ENCODE measurements at places on chromosomes 11 and 22.
A peak's percentile ranks its signal among the peaks of the same experiment; 100 is the strongest.

DNA sequence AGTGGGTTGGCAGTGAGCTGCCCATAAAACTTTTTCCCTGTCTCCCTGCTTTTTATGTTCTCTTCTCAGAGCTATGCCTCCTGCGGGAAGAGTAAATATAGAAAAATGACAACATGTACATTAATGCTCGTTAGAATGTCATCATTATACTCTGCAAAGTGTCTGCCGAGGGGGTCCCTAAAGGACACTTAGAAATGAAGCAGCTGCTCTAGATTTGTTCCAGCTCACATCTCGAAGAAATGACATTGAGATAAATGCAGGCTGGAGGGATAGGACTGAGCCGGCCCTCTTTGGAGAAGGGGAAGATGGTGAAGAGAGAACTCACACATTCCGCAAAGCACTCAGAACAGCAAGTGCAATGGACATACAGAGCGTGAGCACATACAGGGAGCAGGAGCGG, 240.0 kb downstream of the NXPE2 start:
- DNase-seq = no peak

GRCh38 chr11:70713988-70714665, 315.8 kb downstream of the CTTN start:
- no peak for DNase-seq

GRCh38 chr11:129969920-129970319, 32.7 kb downstream of the PRDM10 start:
- no peak for DNase-seq

DNA sequence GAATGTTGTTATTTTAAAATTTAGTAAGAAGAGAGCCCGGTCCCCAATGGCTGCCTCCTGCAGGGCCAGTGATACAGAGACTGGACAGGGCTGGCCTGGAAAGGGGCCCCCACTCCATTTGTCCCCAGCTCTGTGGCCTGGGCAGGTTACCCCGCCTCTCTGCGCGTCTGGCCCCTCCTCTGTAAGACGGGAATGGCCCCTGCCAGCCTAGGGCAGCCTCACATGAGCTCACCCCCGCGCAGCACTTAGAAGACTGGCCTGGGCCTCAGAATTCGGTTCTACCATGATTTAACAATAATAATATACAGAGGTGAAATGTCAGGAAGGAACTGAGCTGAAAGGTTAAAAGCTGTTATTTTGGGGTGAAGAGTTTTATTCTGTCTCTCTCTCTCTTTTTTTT, 1.3 kb downstream of the APOBEC3G start:
- no peak for DNase-seq

- DNase-seq = no peak
Measured at GRCh38 chr11:41246399-41246745, 213.1 kb downstream of the LRRC4C start.

- no peak for DNase-seq
Measured at GRCh38 chr11:106523921-106524320, 446.5 kb downstream of the AASDHPPT start.

GRCh38 chr11:40302669-40303068, 1156.8 kb downstream of the LRRC4C start:
- no peak for DNase-seq

- DNase-seq = peak; percentile 46
Measured at GRCh38 chr22:46734830-46735453, 3.1 kb downstream of the CERK start.

- DNase-seq = peak; percentile 9
Measured at GRCh38 chr22:30326255-30326705, 461 bp downstream of the TBC1D10A start.

DNA sequence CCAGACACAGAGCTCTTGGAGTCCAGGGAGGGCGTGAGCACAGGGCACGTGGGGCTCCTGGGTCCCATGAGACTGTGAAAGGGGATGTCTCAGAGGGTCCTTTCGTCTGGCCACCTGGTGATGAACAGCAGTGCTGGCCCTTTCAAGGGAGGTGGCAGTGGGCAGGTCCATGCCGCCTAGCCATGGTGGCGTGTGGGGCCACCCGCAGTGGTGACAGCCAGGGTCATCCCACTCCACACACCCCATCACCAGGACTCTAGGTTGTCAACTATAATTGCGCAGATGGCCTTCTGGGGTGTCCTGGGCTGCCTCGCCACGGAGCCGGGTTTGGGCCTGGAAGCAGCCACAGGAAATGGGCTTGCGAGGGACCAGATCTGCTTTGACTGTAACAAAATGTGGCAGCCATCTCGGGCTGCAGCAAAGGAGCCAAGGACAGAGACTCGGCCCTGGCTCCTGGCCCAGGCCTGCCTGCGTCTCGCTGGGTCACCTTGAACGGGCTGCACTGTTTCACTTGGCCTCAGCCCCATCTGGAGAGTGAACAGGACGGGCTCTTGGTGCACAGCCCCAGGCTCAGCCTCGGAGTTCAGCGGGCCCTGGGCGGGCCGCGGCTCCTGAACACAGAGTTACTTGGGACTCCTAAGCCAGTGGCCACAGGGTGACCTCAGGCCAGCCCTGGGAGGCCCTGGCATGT, 1350.5 kb downstream of the BRD1 start:
- DNase-seq = no peak

GRCh38 chr22:29004647-29005371, 56.8 kb downstream of the C22orf31 start:
- DNase-seq = no peak

DNA sequence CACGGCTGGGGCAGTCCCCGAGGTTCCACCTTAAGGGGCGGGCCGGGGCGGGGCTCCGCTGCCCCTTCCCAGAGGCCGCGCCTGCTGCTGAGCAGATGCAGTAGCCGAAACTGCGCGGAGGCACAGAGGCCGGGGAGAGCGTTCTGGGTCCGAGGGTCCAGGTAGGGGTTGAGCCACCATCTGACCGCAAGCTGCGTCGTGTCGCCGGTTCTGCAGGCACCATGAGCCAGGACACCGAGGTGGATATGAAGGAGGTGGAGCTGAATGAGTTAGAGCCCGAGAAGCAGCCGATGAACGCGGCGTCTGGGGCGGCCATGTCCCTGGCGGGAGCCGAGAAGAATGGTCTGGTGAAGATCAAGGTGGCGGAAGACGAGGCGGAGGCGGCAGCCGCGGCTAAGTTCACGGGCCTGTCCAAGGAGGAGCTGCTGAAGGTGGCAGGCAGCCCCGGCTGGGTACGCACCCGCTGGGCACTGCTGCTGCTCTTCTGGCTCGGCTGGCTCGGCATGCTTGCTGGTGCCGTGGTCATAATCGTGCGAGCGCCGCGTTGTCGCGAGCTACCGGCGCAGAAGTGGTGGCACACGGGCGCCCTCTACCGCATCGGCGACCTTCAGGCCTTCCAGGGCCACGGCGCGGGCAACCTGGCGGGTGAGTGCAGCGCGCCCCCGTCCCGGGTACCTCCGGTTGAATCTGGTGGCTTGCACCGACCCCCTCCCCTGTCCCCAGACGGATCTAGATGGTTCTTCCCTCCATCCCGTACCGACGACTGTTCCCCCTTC, at the start of gene SLC3A2:
SLC3A2 (plus strand) TSS at position 94 of the 776 bp plus-strand sequence; CDS start at position 222, 128 bp downstream.
- DNase-seq = peak; percentile 89

GRCh38 chr11:89184021-89184420, 6.3 kb downstream of the TYR start:
- DNase-seq = no peak
